ENCODE measurements at places on chromosomes 16 and 17. TPM values are rescaled to one million over a fixed set of nuclear protein-coding genes. Genes with fewer than 3 reads are reported as not detected.

The DPH1 gene
- total RNA-seq = 43.4 TPM

The TBC1D3G gene
- total RNA-seq = not detected

The KRT28 gene
- total RNA-seq = not detected

The SMIM36 gene
- not detected for total RNA-seq

The PLK1 gene
- 172 TPM for total RNA-seq

The TMEM114 gene
- not detected for total RNA-seq

The ADGRG3 gene
- 0.87 TPM for total RNA-seq

The TK1 gene
- total RNA-seq = 213 TPM

The KIF2B gene
- not detected for total RNA-seq

The C17orf58 gene
- 19.5 TPM for total RNA-seq

The EXOC3L1 gene
- not detected for total RNA-seq

The KRT34 gene
- total RNA-seq = 0.35 TPM

The TBC1D3I gene
- 0.15 TPM for total RNA-seq

The EVI2B gene
- not detected for total RNA-seq

The ITGAD gene
- total RNA-seq = not detected

The NPIPA5 gene
- 5.5 TPM for total RNA-seq

The ESRP2 gene
- total RNA-seq = 0.05 TPM

The TLCD3B gene
- total RNA-seq = 0.30 TPM

The CCDC102A gene
- 9.9 TPM for total RNA-seq

The NEUROD2 gene
- total RNA-seq = not detected

The RHBDL1 gene
- total RNA-seq = 1.1 TPM

The RPTOR gene
- 29.6 TPM for total RNA-seq

The GPR179 gene
- total RNA-seq = 0.03 TPM

The UTP18 gene
- total RNA-seq = 78.2 TPM

The SUPT4H1 gene
- total RNA-seq = 176 TPM

The KCNAB3 gene
- total RNA-seq = 3.0 TPM

The ABCA8 gene
- 0.44 TPM for total RNA-seq

The KCNH6 gene
- total RNA-seq = not detected

The DHRS7C gene
- not detected for total RNA-seq

The RAC3 gene
- 30.0 TPM for total RNA-seq

The KREMEN2 gene
- 2.1 TPM for total RNA-seq

The MIS12 gene
- 19.5 TPM for total RNA-seq

The CLDN9 gene
- total RNA-seq = 0.37 TPM

The DYNLRB2 gene
- total RNA-seq = not detected

The YBX2 gene
- total RNA-seq = 0.66 TPM

The PRR15L gene
- total RNA-seq = 0.19 TPM

The TP53TG3B gene
- total RNA-seq = 0.37 TPM

The RNPS1 gene
- total RNA-seq = 260 TPM

The TUBG2 gene
- 26.1 TPM for total RNA-seq

The WWP2 gene
- total RNA-seq = 21.3 TPM

The GLTPD2 gene
- total RNA-seq = not detected

The SPDYE4 gene
- total RNA-seq = not detected
